Frontal cortex (tissue), 4 donors: ENCODE measurements at places on chromosomes 3 and 15.

DNA sequence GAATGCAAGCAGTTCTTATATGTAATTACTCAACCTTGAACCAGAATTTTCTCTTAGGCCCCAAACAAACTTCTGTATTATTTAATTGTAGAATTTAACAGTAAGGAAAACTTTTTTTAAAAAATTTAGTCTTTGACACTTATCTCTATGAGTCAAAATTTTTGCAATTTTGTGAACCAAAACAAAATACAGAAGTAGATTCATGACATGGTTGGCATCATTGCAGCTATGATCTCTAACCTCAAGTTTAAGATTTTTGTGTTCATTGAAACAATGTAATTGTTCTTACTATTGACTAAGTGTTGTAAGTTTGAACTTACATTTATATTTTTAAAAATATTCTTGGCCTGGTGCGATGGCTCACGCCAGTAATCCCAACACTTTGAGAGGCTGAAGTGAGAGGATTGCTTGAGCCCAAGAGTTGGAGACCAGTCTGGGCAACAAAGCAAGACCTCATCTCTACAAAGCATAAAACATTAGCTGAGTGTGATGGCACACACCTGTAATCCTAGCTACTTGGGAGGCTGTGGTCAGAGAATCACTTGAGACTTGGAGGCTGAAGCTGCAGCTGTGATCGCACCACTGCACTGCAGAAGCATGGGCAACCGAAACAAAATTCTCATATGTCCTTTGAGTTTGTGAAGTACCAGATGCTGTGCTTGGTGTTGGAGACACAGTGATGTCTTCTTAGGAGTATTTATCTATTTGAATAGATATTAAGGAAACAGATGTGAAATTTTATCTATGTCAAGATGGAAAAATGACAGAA, 39.7 kb downstream of the STT3B start:
- no peak for DNase-seq

GRCh38 chr3:142896201-142896755, 7.4 kb upstream of the PCOLCE2 start:
- DNase-seq = no peak

GRCh38 chr3:44330444-44330843, 8.1 kb upstream of the TCAIM start:
- no peak for DNase-seq

- no peak for DNase-seq
Observed at GRCh38 chr3:119125742-119126504, 20.0 kb upstream of the TEX55 start.

DNA sequence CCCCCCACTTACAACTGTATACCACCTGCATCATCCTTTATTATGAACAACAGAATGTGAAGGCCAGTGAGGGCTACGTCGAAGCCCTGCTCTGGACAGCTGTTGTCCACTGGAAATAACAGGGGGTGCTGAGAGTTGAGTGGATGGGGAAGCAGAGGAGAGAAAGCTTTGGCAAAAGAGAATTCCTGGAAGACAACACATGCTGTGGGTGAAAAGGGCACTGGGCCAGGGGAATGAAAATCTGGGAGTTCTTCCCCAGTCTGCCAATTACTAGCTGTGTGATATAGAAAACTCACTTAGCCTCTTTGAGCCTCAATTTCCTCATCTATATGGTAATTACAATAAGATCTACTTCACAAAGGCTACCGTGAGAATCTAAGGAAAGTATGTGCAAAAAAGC, 40.7 kb downstream of the FSTL1 start:
- no peak for DNase-seq

DNA sequence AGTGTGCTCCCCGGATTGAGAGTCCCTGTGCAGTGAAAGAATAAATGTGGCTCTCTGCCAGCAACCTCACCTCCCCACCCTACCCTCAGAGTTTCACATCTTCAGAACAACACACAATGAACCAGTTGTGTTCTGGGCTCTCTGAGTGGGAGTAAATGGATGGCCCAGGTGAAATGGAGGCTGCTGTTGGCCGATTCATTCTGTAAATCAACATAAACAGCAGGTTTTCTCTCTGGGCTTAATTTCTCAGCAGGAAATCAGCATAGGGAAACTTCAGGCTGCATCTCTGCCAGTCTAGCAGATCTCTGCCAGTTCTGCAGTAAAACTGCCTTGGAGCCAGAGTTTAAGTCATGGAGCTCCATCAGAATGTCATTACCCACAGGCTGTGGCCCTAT, 54.6 kb upstream of the FURIN start:
- DNase-seq = no peak

- no peak for DNase-seq
Observed at GRCh38 chr3:131903988-131904415, 130.8 kb downstream of the CPNE4 start.

DNA sequence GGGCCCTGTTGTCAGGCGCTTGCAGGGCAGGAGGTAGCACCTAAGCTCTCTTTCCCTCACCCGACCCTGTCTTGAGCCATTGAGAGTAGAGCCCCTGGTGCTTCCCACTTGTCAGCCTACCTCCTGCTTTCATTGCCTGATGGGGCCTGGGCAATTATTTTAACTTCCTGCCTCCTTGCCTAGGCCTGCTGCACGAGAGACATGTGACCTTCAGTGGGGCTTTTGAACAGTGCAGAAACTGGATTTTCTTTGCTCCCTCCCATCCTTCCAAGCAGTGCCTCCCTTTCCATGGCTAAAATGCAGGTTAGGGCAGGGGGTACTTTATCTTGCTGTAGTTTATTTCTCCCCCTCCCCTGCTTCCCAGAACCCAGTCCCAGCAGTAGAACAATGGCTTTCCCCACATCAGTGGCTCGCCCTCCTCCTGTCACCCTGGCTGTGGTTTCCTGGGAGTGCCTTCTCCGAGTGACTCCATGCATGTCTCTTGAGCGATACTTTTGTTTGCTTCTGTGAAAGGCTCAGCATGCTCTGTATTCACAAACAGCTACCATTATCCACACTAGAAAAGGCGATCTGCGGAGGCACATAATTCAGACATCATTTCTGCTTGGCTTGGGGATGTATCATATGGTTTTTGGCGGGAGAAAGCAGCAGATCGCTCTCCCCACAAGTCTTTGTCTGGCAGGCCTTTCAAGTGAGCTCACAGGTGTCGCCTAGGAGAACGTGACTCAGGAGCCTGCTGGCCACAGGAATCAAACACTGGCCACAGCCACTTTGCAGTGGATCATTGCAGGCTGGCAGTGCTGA, 24.1 kb downstream of the PDIA5 start:
- DNase-seq = no peak
